Bronchial epithelial cell (primary cell): ENCODE measurements at places on chromosomes 16 and 17. TPM values are rescaled to one million over a fixed set of nuclear protein-coding genes. Genes with fewer than 3 reads are reported as not detected.

DNA sequence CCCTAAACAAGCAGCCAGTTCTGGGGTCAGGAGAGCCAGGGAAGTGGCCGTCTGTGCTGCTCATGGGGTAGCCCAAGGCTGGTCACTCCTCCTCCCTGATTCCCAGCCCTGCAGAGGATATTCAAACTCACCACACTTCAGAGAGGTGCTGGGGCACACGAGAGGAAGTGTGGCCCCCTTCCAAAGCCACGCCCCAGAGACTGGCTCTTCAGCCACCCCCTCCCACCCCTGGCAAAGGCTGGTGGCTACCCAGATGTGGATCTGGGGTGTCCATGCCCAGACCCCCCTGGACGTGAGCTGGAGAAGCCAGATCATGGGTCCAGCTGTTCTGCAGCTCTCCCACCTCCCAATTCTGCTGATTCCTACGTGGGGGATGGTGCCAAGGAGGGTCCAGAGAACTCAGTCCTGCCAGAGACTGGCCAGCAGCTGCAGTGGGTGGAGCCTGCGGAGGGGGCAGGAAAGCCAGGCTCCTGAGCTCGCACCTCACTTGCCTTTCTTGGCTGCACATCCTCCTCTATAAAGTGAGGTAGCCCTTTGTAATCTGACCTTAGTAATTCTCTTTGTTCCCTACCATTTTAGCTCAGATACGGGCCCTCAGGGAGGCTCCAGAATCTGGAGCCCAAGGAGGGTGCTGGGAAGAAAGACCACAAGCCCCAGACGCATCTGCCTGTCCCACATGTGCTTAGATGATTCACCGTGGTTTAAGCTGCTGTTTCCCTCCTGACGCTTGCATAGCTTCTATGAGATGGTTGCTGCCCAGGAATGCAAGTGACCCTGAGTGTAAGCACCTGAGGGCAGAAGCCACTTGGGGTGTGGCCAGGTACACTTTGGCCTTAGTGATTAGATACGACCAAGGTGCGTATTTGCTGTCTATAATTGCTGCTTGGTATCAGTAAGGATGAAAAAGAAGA is 15.3 kb downstream of the SDK2 start:
- peak; percentile 55 for DNase-seq

DNA sequence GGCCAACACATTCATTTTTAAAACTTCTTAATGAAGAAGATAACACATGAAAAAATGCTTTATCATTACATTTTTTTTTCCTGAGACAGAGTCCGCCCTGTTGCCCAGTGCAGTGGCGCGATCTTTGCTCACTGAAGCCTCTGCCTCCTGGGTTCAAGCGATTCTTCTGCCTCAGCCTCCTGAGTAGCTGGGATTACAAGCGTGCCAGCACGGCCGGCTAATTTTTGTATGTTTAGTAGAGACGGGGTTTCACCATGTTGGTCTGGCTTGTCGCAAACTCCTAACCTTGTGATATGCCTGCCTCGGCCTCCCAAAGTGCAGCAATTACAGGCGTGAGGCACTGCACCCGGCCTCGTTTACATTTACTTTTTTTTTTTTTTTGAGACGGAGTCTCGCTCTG is 13.2 kb downstream of the HBQ1 start:
- DNase-seq: no peak

- DNase-seq: no peak
Measured at GRCh38 chr17:69716556-69716955, 302.1 kb downstream of the MAP2K6 start.

DNA sequence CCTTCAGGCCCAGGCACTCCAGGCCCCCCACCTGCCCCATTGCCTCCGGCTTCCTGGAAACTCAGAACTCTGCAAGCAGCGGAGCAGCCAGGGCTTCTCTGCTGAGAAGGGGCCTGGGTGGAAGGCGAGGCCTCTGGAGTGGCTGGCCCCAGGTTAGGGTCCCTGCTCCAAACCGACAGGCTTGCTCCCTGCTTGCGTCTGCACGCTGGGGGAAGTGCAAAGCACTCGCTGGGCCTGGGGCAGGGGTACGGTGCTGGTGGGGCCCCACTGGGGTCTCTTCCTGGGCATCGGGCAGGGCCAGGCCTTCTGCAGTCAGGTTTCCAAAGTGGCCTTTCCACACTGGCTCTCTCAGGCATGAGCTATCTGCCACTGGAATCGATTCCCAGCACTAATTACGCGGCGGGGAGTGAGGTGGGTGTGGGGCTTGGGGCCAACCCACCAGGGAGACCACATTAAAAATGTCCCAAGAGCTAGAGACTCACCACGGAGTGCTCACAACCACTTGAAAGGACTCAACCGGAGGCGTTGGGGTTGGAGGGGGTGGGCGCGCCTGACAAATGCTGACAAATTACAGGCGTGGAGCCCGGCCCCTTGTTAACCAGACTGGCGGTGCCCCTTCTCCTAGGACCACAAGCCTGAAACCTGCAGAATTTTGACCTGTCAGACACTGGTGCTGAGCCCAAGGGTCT is 17.9 kb downstream of the FAM83G start:
- no peak for DNase-seq

DNA sequence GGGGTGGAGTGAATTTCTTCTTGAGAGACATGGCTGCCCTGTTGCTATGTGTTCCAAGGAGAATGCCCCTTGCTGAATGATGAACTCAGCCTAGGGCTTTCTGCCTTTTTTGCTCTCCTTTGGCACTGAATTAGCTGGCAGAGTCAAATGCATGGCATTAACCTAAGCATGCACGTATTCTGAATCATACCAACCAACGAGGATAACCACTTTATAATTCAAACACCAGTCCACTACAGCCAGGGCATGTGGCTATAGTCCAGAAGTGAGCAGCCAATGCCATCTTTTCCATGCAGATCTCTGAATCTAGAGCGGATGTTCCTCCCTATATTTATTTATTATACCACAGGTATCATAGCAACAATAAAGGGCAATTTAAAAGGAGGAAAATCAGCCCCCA is 15.7 kb downstream of the TMIGD1 start:
- no peak for DNase-seq

DNA sequence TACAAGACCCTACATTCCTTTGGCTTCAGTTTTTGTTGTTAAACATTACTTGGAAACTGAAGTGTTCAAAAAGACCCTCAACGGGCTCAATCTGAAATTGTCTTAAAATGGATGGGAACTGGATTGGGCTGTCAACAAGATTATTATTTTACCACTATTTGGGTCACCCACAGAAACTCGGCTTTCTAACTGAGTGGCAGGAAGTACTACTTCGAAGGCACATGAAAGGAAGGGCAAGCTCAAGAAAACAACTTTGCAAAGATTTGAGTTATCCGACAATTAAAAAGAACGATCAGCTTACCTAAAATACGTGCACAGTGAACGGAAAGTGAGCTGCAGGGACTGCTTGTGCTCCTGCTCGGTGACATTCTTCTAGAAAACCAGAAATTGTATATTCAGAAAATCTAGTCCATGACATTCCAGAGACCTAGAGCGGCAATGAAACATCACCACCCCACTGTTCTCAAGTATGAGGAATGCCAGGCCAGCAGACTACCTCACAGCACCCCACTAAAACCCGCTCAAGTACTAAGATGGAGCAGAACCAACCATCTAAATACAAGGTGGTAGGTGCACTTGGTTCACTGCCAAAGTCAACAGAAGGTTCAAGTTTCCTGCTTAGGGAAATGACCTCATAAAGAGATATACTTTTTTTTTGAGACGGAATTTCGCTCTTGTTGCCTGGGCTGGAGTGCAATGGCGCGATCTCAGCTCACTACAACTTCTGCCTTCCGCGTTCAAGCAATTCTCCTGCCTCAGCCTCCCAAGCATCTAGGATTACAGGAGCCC is 60.5 kb downstream of the ZZEF1 start:
- peak; percentile 22 for DNase-seq

GRCh38 chr16:86495756-86496261 is 14.5 kb upstream of the FOXF1 start:
- no peak for DNase-seq

DNA sequence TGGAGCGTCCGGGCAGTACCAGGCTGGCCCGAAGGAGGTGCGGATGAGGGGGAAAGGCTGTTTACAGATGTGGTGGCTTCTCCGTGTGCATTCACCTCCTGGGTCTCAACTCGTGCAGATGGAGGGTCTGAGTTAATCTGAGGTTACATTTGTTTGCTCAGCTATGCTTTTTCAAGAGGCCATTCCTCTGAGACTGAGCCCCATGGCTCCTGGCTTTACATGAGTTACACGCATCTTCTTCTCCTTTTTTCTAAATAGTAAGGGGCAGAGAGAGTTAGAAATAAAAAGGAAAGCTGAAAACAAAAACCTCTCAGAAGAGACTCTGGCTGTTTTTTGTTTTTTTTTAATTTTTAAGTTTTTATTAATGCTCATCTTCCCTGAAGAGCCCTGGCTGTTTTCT is 29.0 kb downstream of the IRF8 start:
- no peak for DNase-seq

DNA sequence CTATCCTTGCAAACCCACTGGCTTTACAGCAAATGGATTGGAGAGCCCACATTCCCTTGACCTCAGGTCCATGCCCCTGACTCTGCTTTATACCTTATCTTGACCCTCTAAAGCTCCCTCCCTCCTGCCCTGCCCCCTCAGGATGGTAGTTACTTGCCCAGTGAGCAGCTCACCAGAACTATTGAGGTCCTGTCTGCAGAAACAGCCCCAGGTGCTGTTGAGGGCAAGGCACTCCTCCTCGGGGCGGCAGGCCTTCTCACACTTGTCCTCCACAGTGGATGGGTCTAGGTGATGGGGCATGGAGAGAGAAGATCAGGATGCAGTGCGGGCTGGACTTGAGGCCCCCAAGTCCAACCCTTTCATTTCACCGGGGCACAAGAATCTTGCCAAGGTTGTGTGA is 4.6 kb downstream of the GP2 start:
- no peak for DNase-seq

GRCh38 chr17:42676424-42677011 is at the start of gene PLEKHH3:
PLEKHH3 (minus strand) TSS chr17:42676994; CDS start chr17:42676563, 431 bp downstream.
- DNase-seq: no peak

DNA sequence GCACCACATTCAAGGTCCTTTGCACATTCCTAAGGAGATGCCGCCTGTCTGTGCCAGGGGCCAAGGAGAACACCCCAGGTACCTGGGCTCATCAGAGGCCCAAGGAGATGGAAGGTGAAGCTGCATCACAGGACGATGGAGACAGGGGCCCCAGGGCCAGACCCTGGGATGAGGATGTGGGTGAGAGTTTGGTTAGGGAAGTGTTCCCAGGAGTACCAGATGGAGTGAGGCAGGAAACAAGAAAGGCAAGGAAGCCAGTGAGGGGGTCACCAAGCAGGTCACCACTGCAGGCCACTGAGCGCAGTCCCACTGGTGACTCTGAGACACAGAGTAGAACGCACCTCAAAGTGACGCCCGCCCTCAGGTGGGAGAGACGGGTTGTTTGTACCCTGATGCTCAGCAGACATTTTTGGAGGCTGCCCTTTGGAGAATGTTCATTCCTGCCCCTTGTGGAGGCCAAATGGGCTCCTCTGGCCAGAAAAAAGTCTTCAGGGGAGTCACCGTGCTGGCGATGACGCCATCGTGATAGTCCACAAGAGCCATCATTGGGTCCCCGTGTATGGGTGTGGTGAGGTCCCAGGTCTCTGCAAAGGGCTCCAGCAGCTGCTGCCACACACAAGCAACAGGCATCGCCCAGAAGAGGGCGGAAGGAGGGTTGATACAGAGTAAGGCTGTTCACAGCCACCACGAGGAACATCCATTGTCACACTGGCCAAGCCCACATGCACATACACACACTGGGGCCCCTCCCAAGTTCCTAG is 57.5 kb downstream of the BEAN1 start:
- no peak for DNase-seq

GRCh38 chr16:25151996-25152395 is 40.5 kb downstream of the LCMT1 start:
- DNase-seq: no peak

- DNase-seq: no peak
Measured at GRCh38 chr16:81618661-81619060, 160.4 kb upstream of the PLCG2 start.

DNA sequence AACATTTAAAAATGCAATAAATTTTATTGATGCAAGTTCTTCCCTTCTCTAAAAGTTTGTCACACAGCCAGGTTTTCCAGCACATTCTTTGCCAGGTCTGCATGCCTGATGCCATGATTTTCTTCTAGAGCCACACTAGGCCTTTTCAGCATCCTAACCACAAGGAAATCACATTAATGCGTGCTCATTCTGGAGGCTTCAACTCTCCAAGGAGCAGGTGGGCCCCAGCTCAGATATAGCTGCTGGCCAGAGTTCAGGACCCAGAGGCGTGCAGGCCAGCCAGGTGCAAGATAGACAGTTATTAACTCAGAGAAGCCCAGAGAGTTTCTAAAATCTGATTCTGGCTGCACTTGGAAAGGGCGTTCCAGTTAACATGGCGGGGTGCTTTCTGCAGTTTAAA is 124.5 kb upstream of the MAF start:
- no peak for DNase-seq

DNA sequence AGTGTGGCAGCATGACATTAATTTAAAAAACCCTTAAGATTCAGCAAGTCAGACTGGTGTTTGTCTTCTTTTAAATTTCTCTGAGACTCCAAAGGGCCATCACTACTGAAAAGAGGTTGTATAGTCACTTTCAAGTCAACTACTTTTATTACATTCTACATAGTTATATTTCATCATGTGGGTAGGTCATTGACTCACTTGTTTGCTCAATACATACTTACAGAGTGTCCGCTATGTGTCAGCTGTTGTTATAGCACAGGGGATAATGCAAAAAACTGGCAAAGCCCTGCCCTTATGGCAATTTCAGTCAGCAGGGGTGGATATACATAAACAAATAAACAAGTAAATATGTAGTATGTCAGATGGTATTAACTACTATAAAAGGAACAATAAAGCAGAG is 2.5 kb upstream of the MYH4 start:
- peak; percentile 18 for DNase-seq

GRCh38 chr17:28747801-28748750 is 4.3 kb downstream of the TRAF4 start:
- no peak for DNase-seq

GRCh38 chr17:71257096-71257495 is 863.7 kb upstream of the SOX9 start:
- no peak for DNase-seq

GRCh38 chr16:3625911-3626732 is 14.7 kb upstream of the SLX4 start:
- peak; percentile 12 for DNase-seq

DNA sequence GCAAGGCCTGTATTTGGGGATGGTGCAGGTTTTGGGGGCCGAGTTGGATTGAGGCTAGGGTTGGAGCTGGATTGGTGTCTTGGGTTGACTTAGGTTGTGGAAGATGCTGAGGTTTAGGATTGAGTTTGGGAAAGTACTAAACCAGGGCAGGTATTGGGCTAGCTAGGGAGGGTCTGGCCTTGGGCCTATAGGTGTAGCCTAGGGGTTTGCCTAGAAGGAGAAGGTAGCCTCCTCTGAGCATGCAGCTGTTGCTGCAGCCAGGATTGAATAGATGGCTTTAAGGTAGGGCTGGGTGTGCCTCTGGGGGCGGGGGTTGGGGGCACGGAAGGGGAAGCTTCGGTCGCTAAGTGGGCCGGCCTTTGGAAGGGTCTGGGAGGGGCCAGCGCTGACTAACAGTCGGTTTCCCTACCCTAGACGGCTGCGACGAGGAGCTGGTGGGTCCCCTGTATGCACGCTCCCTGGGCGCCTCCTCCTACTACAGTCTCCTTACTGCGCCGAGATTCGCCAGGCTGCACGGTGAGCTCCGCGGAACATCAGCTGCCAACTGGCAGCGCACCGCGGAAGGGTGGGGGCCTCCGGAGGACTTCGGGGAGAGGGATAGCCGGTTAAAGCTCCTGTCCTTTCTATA is 1.2 kb downstream of the CNTNAP1 start:
- no peak for DNase-seq

CDRT15 gene
- not detected in 2 replicates for total RNA-seq

PAGR1 gene
- total RNA-seq: 15.2 and 24.7 TPM in 2 replicates

TVP23A gene
- total RNA-seq: not detected in 2 replicates
